IMR-90 (cell line): ENCODE measurements at places on chromosomes 12 and 14. TPM values are rescaled to one million over a fixed set of nuclear protein-coding genes. Genes with fewer than 3 reads are reported as not detected.

The PCK2 gene
- 11.1 and 13.4 TPM in 2 replicates for total RNA-seq

The KRT75 gene
- total RNA-seq = not detected in 2 replicates

The CDK4 gene
- total RNA-seq = 239 and 297 TPM in 2 replicates

The CD163L1 gene
- 1.4 and 1.6 TPM in 2 replicates for total RNA-seq

The DNAH10 gene
- total RNA-seq = 0.18 and 0.28 TPM in 2 replicates

The C3AR1 gene
- total RNA-seq = 0.28 and 0.36 TPM in 2 replicates

The USP44 gene
- total RNA-seq = 33.5 and 40.3 TPM in 2 replicates

The NEUROD4 gene
- not detected in 2 replicates for total RNA-seq

The CCND2 gene
- total RNA-seq = 2.3 and 2.8 TPM in 2 replicates

The STAT6 gene
- total RNA-seq = 38.9 and 43.4 TPM in 2 replicates

The C14orf39 gene
- 0.28 and 0.36 TPM in 2 replicates for total RNA-seq

DNA sequence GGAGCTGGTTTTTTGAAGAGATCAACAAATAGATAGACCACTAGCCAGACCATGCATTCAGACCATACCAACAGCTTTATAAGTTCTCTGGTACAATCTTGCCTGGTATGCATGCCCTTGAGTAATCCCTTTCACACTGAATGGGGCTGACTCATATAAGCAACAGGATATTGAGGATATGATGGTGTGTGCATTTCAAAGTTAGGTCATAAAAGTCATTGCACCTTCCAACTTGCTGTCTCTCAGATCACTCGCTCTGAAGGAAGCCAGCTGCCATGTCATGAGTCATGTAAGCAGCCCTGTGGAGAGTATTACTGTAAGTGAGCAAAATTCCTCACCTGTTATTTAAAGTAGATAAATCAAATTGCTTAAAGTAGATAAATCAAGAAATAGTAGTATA is 45.0 kb upstream of the OR6J1 start:
- DNase-seq = peak; percentile 92

GRCh38 chr14:101322223-101322622 is 239.1 kb upstream of the DIO3 start:
- no peak for DNase-seq

- DNase-seq = no peak
Measured at GRCh38 chr14:95606266-95606665, 71.4 kb downstream of the GLRX5 start.

DNA sequence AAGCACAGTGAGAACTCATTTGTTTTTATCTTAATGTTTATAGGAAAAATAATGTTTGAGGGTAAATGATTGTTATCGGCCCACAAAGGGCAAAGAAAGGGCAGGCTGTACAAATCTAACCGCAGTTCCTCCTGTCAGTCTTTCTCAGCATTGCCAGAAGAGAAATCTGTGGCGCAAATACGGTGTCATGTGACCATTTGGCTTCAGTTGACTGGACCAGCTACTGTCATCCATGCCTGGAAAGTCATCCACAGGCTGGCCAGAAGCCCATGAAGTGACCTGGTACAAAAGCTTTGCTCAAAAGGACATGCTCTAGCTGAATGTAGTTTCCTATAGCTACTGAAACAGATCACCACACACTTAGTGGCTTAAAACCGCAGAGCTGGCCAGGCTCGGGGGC is 43.6 kb downstream of the HCAR2 start:
- no peak for DNase-seq

GRCh38 chr14:68808696-68809480 is 16.0 kb upstream of the ZFP36L1 start:
- no peak for DNase-seq

- peak; percentile 57 for DNase-seq
Measured at GRCh38 chr12:62865937-62866336, 69.0 kb downstream of the PPM1H start.

- peak; percentile 36 for DNase-seq
Measured at GRCh38 chr12:12273291-12273957, 6.6 kb upstream of the LRP6 start.

GRCh38 chr14:30333934-30334333 is 225.0 kb upstream of the G2E3 start:
- DNase-seq = peak; percentile 5

- DNase-seq = no peak
Measured at GRCh38 chr12:6771509-6772330, 600 bp upstream of the LAG3 start.

- DNase-seq = no peak
Measured at GRCh38 chr12:109004017-109004416, 16.9 kb downstream of the SVOP start.

DNA sequence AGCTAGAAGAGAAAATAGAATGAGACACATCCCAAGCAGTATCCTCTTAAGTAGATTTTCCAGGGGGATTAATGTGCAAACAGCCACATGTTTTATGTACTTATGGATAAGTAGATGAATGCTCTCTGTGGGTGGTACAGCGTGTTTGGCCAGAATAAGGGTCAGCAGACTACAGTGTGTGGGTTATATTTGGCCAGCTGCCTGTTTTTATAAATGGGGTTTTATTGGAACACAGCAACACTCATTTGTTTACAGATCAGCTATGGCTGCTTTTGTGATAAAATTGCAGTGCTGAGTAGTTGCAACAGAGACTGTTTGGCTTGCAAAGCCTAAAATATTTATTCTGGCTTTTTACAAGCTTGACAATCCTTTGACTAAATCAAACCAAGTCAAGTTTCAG is 780.2 kb upstream of the SEL1L start:
- no peak for DNase-seq

- DNase-seq = peak; percentile 22
Measured at GRCh38 chr12:98743362-98743953, 98.4 kb downstream of the APAF1 start.

DNA sequence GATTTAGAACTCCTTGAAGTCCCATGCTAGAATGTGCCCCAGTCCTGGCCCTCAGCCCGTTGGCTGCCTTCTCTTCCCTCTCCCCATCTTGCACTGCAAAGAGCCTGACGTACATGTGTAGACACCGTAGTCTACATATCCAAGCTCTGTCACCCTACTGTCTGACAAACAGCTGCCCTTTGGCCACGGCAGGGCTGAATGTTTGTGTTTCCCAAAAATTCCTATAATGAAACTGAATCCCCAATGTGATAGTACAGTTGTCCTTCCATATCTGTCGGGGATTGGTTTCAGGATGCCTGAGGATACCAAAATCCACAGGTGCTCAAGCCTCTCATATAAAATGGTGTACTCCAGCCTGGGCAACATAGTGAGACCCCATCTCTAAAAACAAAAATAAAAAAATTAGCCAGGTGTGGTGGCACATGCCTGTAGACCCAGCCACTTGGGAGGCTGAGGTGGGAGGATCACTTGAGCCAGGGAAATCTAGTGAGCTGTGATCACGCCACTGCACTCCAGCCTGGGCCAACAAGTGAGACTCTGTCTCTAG is 12.3 kb upstream of the TFCP2 start:
- DNase-seq = no peak

DNA sequence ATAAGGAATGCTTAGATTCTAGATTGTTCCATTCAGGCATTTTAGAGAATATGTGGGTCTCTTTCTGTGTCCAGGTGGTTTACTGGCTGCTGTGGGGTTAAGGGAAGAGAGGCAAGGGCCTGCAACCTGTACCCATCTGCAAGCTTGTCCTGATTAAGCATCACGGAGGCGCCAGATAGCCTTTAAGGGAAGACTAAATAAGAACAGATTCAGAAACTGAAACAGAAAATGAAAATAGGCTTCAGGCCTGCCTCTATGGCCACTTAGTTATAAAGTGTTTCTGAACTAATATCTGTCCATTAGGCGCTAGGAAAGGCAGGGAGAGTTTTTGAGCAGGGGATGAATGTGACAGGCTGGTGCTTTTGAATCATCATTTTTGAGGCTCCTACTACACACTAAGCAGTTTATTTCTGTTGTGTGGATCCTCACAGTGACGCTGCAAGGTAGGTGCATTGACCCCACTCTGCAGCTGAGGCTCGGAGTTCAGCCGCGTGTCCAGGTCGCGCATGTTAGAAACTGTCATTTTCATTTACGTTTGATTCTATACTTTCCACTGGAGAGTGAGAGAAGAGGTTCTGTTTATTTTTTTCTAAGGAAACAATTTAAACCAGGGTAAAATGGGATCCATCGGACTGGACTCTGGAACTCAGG is 47.4 kb downstream of the SLC6A12 start:
- DNase-seq = no peak

DNA sequence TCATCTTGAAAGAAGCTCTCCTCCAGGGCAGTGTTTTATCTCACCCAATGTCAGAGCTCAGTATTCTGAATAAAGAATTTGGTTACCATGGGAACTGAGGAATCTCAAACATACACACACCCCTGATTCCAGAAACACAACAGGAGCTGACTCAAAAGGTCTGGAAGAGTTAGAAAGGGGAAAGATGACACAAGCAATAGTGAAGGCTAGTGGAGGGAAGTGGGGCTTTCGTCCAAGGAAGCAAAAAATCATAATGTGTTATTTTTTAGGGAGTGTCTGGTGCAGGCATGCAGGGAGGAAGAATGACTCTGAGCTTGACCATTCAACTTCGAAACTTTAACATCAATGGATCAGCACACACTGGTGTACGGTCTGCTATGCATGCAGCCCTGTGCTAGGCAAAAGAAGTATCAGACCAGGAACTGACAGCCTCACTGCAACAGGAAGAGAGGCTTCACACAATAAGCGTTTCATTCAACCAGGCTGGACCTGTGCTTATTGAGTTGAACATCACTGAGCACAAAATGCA is 20.3 kb downstream of the HEBP1 start:
- peak; percentile 98 for DNase-seq

DNA sequence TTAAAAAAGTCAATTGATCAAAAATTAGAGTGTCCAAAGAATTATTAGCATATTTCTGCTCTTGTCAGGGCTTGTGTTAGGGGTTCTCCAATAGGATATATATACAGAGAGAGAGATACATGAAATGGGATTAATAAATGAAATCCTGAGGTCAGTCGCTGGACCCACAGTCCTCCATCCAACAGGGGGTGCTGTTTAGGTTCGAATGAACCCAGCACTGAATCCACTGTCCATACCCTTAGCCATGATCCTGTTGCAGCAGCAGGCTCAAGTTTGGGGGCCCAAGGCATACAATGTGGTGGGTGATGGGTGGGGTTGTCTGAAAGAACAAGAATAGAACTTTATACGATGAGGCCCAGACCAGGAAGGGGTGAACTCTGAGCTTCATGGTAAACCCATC is 780 bp upstream of the MYO1H start:
- no peak for DNase-seq

- DNase-seq = peak; percentile 20
Measured at GRCh38 chr12:43816168-43816567, 10.1 kb upstream of the TWF1 start.

DNA sequence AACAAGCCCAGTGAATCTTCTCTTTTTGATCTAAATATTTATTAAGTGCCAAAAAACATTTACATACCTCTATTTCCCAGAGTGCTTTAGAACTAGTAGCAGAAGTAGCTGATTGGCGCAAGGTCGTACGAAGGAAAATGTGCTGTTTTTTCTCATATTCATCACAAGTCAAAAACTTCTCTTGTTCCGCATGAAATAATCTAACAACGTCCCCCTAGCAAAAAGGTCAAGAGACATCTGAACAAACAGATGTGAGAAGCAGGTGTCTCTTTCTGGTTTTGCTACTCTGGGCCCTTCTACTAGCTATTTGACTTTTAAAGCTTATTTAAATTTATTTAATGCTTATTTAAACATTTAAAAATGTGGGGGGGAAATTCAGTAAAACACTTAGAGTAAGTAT is 117.8 kb downstream of the ITPR2 start:
- no peak for DNase-seq

- no peak for DNase-seq
Measured at GRCh38 chr12:125185311-125185739, 120.1 kb downstream of the AACS start.

DNA sequence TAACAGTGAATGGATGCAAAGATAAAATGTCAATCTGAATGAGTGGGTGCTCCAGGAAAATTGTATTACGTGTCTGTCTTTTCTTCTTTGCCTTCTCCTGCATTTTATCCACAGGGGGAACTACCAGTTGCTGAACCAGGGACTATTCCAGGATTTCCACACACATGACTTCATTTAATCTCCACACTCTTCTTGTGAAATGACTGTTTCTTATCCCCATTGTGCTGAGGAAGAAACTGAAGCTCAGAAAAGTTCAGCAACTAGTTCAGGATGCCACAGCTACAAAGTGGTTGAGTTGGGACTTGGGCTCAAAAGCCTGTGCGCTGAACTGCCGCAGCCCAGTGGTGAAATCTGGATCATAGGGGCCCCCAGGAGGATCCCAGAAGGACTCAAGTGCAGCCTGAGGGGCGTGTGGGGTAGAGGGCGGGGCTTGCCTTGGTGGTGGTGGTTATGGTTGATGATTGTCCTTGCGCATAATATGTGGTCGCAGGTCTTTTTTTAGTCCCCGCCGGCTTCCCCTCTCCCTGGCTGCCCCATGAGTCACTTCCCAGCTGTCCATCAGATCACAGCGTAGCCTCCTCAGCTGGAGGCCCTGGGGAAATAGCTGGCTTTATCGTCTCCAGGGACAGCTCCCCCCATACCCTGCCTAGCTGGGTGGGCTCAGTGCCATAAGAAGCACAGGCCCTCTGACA is 235.2 kb upstream of the CRY1 start:
- peak; percentile 48 for DNase-seq

DNA sequence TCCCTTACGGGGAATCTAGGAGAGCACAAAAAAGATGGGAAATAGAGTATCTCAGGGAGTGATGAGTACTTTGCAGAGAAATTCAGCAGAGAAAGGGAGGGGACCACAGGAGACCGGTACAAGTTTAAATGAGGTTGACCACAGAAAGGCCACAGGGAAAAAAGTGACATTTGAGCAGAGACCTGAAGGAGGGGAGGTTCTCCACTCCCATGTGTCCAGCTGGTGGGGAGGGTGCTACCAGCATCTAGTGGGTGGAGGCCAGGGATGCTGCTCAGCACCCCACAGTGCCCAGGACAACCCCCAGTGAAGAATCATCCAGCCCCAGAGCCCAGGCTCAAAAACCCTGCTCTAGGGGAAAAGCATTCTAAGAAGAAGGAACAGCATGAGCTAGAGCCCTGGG is 34.6 kb downstream of the TESC start:
- no peak for DNase-seq

DNA sequence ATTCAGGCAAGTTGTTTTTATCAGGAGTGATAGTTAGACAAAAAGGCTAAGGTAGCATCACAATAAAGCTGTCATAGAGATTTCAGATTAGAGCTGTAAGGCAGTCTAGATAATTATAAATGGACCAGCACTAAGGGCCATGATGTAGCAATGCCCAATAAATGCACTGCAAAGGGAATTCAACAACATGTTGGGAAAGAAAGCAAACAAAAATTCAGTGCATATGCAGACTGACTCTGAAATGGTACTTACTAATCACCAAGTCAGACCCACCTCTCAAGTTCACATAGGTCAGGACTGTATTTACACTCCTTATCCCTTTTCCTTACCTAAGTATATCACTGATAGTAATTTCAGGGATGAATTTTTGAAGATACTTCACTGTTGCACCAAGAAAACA is 33.7 kb upstream of the SOS2 start:
- DNase-seq = no peak

DNA sequence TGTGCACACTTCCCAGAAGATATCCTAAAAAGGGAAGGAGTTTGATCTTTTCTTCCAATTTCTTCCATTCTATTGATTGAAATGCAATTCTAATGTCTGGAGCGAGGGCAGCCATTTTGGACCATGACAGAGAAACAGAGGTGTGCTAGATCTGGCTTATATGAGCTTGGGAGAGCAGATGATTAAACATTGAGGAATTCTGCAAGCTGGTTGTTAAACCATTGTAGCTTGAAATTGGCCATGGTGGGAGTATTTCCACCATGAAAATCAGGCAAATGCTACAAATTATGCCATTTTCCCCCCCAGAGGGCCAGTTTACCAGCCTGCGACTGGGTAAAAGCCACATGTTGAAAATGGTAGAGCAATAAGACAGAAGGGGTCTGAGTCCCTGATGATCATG is 155.0 kb downstream of the PAWR start:
- no peak for DNase-seq

GRCh38 chr12:116381744-116382685 is 104.5 kb upstream of the MED13L start:
- DNase-seq = peak; percentile 98
